ENCODE measurements at places on chromosomes 11 and 22.

DNA sequence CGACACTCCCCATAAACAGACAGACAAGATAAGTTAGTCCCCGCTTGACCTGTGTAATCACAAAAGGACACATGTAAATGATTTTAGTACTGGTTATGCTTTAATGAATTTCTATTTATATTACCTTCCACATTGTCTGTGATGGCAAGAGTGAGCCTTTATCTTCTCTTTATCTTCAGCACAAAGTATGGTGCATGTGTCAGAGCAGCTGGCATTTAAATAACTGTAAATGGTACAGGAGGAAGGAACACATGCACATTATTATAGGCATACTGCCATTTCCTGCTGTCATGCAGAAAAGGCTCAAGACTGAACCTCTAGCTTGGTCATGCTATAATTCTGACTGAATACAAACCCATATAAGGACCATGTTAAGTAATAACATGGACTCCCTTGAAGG is 1342.7 kb upstream of the TENM4 start:
- no peak for DNase-seq

- no peak for DNase-seq
These were observed 33.9 kb upstream of the MN1 start for GRCh38 chr22:27835446-27835845.

- DNase-seq, result no peak
These were observed 162.7 kb downstream of the BARX2 start for GRCh38 chr11:129538323-129538722.

DNA sequence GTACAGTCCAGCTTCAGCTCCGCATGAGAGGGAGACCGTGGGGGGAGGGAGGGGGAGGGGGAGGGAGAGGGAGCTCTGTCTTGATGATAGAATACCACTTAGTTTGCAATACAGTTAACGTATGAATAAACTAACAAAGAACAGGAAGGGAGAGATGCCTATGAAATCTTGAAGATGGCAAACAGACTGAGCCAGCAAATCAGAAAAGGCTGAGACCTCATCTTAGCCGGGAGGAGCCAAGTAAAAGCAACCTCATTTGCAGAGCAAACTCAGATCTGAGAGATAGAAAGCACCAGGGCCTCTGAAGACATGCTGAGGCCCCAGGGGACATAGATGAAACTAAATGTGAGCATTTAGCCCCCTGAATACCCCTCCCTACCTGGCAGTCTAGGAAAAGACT is 23.0 kb downstream of the APLP2 start:
- DNase-seq, result no peak

DNA sequence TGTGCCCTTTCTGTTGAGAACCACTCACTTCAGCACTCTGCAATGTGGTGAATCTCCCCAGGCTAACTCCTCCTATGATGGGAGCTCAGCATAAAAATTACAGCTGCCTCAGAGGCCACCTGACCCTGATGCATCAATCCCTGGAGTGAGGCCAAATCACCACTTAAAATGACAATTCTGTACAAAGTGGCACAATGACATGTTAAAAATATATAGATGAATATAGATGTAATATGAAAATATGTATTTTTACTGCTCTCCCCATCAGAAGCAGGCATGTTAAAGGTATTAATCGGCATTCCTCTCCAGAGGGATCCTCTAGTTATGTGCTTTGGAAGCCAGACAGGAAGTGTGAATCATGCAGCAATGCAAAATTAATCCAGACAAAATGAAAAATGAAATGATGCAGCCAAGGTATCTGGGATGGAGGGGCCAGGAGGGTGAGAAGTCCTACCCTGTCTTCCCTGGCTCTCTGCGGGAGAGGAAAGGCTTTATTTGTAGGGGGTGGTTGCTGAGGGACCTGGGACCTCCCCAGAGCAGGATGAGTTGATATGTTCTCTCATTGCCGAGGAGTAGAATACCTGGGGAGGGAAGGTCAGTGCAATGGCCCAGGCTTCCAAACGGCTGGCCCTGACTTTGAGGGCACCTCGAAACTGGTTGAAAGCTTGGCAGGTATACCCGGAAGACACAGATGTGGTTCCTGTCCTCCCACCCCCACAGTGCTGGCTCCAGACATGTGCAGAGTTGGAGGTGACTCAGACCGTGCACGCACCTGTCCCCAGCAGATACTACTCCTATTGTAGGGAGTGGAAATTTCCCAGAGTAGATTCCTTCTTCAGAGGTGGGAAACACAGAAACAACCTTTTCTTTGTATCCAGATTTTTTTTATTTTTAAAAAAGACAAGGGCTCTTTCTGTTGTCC is 347.9 kb upstream of the NCAM1 start:
- no peak for DNase-seq

DNA sequence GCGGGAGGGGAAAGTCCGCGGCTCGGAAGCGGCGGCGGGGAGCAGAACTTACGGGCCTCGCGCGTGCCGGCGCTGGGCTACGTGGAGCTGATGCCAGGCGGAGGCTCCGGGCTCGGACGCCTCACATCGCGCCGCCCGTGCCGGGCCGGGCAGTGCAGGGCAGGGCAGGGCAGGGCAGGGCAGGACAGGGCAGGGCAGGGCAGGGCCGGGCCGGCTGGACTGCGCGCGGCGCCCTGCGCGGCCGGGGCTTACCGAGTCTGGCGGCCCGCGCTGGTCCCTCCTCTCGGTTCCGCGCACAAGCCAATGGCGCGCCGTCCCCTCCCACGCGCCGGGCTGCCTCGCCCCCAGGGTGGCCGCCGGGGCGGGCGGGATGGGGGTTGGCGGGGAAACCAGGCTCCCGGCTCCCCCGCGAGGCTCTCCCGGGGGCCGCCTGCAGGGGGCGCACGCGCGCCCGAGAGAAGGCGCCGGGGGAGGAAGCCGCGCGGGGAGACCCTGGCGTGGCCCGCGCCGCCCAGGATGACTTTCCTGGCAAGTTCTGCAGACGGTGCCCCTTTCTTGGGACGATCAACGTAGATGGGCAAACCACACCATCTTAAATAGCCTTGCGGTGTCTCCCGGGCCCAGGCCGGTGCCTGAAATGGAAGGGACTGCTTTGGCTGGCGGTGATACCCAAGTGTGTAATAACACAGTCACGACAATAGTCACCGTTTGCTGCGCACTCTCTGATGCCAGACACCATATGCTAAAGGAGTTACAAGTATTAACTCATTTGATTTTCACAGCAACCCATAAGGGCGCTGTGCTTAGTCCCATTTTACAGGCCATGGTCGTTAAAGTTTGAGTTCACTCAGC is at the start of gene TP53I11:
Gene TP53I11 (minus strand): TSS at position 259 of the 852 bp plus-strand sequence. CDS start 12,548 bp downstream, outside the sequence.
- peak; percentile 75 for DNase-seq

DNA sequence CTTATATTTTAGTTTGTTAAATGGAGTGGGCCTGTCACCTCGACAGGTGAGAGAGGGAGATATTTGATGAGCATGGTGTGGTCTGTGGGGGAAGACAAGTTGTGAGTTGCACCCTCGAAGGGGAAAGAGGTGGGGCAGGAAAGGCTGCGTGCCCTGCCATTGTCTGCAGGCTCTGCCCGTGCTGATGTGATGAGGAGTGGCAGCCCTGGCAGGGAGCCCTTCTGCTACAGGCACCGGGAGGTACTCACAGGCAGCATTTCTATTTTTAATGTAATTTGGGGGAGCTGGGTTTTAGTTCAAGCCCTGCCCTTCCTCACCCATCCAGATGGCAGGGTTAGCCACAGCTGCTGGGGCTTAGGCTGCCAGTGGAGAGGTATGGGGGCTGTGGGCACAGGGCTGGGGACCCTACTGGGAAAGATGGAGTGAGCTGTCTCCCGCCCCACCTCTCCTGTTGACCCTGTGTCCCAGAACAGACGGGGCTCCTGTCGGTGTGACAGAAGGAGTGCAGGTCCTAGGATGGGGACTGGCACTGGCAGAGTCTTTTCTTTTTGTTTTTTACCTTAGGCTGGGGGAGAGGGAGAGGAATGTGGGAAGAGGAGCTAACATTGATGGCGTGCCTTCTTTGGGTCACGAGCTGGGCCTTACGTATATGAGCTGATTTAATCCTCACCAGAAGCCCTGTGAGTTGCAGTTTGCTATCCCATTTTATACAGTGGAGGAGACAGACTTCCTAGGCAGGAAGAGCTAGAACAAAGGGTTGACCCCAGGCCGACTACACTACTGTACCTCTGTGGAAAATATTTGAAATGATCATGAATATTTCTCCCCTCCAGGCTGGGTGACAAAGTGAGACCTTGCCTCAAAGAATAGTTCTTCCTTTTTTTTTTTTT is 51.6 kb downstream of the CEP164 start:
- no peak for DNase-seq

DNA sequence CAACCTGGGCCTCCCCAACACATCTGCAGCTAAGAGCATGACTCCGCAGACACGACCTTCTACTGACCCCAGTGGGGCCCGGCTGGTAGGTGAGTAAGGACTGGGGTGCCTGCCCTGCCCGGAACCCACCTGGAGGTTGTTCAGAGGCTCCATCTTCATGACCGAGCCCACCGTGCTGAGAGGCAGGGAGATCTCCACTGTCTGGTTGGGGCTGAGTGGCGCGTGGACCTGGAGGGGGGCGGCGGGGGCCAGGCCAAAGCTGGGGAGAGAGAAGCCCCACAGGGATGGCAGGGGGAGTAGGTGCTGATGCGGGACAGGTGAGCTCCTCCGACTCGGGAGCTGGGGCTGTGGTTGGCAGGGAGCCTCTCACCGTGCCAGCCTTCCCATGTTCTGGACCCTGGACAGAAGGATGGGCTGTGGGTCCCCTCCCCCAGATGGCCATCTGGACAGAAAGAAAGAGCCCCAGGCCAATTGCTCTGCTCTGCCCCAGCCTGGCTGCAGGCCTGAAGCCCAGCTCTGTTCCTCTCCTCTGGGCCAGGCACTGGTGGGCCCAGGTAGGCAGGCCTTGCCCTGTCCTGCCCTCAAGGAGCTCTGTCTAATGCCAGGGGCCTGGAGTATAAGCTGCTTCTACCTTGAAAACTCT is 16.3 kb upstream of the RASL10A start:
- no peak for DNase-seq

- no peak for DNase-seq
These were observed 33.1 kb upstream of the SPTBN2 start for GRCh38 chr11:66762088-66762487.

DNA sequence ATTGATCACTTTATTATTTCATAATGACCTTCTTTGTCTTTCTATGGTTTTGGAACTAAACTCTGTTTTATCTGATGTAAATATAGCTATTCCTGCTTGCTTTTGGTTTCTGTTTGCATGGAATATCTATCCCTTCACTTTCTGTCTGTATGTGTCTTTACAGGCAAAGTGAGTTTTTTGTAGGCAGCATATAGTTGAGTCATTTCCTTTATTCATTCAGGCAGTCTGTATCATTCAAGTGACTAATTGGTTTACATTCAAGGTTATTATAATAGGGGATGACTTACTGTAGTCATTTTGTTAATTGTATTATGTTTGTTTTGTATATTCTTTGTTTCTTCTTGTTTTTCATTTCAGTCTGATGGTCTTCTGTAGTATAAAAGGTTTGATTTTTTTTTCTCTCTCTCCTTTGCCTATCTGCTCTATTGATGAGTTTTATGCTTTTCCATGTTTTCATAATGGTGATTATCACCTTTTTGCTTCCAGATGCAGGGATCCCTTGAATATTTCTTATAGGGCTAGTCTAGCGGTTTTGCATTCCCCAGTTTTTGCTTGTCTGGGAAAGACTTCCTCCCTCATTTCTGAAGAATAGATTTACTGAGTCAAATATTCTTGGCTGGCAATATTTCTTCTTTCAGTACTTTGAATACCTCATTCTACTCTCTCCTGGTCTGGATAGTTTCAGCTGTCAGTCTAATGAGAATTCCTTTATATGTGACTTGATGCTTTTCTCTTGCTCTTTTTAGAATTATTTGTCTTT is 50.4 kb downstream of the GDPD4 start:
- DNase-seq, result no peak

GRCh38 chr22:27241430-27242321 is 559.9 kb downstream of the MN1 start:
- DNase-seq, result no peak

DNA sequence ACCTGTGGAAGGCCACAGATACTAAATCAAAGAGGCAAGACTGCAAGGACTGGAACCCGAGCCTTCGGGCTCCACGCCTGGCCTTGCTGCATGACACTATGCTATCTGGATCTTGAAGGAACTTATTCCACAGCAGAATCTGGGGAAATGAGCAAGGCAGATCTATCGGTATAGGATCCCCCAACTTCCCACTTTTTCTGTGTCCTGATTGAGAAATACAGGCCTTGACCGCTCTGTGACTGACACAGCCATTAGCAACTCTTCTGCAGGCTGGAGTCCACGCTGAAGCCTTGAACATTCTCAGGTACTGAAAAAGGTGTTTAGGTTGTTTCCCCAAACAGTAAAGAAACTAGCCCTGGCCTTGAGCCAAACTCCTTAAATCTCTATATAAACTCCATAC is 241.2 kb upstream of the NARS2 start:
- no peak for DNase-seq

DNA sequence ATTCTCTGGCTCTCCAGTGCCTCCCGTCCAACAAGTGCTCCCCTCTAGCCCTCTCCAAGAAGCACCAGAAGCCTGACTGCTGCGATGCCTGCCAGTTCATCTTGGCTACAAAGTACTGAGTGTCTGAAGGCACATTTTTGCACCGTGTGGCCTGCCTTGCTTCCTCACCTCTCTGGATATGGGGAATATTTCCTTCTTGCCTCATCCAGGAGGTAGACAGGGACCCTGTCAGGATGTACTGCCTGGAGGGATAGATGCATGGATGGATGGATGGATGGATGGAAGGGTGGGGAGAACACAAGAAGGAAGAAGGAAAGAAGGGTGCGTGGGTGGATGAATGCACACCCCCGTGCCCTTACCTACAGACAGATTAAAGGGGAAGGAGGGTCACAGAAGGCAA is 27.6 kb downstream of the KCTD17 start:
- peak; percentile 14 for DNase-seq

- no peak for DNase-seq
These were observed 145.5 kb downstream of the LARGE1 start for GRCh38 chr22:33774781-33775180.

DNA sequence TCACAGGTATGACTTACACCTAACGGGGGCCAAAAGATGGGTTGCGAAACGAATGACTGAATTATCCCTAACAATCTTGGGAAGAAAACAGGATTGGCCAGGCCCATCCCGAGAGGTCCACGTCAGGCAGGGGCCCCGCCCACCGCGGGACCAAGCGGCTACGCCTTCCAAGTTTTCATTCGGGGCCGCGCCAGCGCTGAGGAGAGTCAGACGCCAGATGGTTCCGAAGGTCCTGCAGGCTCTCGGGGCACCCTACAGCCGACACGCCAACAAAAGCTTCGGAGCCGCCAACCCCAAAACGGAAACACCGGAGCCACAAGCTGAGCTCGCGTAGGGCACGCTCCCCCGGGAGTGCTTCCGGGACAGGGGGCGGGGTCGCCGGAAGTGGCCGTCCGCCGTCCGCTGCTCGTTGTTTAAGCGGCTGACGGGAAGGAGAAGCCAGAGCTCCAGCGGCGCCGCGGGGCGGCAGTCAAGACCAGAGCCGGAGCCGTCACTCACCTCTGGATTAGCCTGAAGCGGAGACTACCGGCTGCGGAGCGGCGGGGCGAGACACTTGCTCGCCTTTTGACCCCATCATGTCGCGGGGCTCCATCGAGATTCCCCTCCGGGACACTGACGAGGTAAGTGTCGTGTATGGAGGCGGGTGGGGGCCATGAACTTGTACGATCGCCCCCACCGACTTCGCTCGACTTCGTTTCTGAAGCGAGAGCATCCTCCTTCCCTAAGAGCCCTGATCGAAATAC is at the start of gene CTR9:
Gene CTR9 (plus strand): TSS at position 409 of the 743 bp plus-strand sequence. CDS start 167 bp downstream, at position 576.
- DNase-seq, result peak; percentile 91

- DNase-seq, result peak; percentile 29
These were observed 33.4 kb downstream of the FDX1 start for GRCh38 chr11:110463153-110463552.
